SHP77 treated with DMSO at 0.1 percent for 48 hours (cell line): ENCODE measurements at places on chromosomes 11 and 22.

- no peak for DNase-seq
Measured at GRCh38 chr11:115097796-115098408, 406.3 kb downstream of the CADM1 start.

GRCh38 chr11:66950112-66950535 is 8.1 kb downstream of the PC start:
- DNase-seq = peak; percentile 95

GRCh38 chr11:128238521-128239265 is 348.7 kb downstream of the ETS1 start:
- no peak for DNase-seq

DNA sequence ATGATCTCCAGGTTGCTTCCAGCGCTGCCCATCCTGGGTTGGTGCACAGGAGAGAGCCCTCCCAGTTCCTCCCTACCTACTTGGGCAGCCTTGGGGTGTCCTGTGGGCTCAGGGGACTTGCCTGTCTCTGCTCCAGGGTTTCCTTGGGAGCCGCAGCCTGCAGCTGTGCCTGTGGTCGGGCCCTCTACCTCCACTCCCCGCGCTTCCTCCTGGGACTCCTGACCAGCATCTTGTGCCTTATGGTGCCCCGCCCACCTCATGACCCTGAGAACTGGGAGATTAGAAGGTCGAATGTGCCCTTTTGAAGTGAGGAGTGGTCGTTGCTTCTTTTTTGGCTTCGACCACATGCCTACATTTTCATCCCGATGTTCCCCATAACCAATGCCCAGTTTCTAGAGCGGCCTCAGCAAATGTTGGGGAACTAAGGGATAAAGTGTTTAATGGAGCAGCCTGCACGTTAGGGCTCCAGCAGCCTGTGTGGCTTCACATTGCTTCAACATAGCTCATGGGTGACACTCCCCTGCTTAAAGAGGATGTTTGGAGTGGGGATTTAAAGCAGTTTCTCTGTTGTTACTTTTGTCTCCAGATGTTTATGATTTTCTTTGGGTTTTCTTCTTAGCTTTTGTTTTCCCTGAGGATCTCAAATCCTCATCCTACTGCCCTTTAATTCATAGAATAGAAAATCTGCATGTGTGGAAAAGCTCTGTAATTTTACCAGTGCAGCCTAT is 248.8 kb downstream of the TBC1D22A start:
- DNase-seq = no peak

- DNase-seq = no peak
Measured at GRCh38 chr11:44853666-44854065, 97.0 kb downstream of the TP53I11 start.

- no peak for DNase-seq
Measured at GRCh38 chr22:27244328-27244727, 557.2 kb downstream of the MN1 start.

GRCh38 chr11:131186629-131187101 is 183.8 kb upstream of the NTM start:
- DNase-seq = no peak

- no peak for DNase-seq
Measured at GRCh38 chr11:534396-535209, 773 bp downstream of the HRAS start.

GRCh38 chr11:117480221-117480620 is 152.6 kb downstream of the CEP164 start:
- DNase-seq = no peak

GRCh38 chr22:23113067-23113846 is 28.5 kb downstream of the RSPH14 start:
- peak; percentile 85 for DNase-seq

GRCh38 chr11:90171359-90171758 is 36.9 kb downstream of the NAALAD2 start:
- no peak for DNase-seq

DNA sequence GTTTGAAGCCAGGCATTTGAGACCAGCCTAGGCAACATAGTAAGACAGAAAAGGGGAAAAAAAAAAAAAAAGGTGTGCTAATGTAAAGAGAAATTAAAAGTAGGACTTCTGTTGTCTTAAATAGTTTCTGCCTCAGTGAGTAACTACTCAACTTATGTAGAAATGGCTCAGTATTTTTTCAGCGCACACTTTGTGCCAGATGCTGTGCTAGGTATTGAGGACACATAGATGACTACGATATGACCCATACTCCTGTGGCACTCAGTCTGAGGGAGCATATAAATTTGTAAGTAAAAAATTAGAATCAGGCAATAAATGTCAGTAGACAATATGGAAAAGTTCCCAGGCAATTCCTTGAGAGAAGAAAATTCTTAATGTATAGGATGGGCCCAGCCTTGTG is 93.9 kb downstream of the YAP1 start:
- no peak for DNase-seq

- DNase-seq = no peak
Measured at GRCh38 chr11:57156928-57157327, 24.8 kb upstream of the LRRC55 start.

DNA sequence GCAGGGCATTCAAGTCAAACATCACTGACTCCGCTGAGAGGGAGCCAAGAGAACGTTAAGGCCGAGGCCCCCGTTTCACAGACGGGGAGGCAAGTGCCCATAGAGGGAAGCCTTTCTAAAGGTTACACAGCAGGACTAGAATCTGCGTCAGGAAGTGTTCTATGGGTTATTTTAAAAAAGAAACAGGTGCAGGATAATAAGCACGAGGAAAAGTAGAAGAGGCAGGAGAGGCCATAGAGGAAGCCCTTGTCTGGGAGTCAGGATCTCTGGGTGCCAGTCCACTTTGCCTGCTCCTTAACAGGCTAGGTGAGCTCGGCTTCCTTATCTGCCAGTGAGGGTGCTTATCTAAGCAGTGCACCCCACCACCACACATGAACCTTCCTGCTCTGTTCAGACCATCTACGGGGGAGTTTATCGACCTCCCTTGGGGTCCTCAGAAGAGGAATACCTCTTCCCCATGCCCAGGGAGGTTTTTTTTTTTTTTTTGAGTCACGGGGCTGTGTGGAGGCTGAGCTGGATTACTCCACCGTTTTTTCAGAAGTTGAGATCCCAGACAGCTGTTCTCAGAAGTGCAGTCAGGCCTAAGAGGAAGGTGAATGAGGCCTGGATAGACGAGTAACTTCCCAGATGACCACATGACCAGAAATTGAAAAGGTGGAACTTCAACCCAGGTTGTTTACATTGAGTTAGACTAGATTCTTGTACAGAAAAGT is 1.2 kb upstream of the FCHSD2 start:
- DNase-seq = peak; percentile 68

- no peak for DNase-seq
Measured at GRCh38 chr11:16474659-16475058, 118.3 kb upstream of the SOX6 start.

DNA sequence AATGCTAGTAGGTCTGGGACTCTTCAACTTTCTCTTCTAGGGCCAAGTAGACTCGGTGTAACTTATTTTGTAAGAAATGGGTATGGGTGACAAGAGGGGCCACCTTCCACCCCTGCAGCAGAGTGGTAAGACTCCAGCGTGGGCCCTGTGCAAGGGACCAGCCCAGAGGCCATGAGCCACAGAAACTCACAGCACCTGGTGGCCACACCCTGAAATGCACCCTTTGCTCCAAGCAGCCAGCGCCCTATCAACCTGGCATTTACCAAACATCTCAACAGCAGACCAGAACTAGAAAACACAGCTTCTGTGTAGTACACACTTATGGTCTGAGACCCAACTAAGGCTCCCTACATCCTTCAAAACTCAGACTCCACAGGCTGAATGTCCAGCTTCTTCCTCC is 5.7 kb downstream of the CDCA5 start:
- DNase-seq = no peak

GRCh38 chr22:19525116-19525660 is 978 bp upstream of the CLDN5 start:
- no peak for DNase-seq

DNA sequence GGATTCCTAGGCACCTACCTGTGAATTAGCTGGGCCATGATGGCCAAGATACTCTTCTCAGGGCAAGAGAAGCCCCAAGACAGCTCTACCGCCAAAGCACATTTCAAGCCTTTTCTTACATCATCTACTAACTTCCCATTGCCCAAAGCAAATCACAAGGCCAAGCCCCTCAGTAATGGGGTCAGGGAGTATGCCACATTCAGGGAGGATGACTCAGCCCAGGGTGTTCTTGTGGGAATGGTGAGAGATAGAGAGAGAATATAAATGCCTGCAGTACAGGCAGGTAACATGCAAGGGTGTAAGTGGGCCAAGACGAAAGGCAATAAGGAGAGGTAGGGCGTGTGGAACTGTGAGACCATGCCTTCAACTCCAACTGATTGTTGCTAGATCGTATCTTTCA is 162.5 kb upstream of the ISX start:
- DNase-seq = no peak

- DNase-seq = no peak
Measured at GRCh38 chr11:3894128-3894731, 38.8 kb downstream of the STIM1 start.

DNA sequence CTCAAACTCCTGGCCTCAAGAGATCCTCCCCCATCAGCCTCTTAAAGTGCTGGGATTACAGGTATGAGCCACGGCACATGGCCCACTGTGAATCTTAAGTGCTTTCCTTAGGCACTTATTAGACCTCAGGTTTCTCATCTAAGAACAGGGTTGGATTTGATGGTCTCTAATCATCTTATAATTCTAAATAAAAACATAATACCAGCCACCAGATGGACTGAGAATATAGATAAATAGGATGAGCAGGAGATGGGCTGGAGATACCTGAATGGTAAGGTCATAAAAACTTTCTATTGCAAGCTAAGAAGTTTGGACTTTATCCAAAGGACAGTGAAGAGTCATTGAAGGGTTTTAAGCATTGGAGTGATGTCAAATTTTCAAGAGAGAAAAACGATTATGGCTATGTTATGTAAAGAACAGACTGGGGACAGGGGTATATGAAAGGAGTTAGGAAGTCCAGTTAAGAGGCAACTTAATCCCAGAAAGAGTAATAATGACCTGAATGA is 85.2 kb downstream of the RELT start:
- DNase-seq = no peak

DNA sequence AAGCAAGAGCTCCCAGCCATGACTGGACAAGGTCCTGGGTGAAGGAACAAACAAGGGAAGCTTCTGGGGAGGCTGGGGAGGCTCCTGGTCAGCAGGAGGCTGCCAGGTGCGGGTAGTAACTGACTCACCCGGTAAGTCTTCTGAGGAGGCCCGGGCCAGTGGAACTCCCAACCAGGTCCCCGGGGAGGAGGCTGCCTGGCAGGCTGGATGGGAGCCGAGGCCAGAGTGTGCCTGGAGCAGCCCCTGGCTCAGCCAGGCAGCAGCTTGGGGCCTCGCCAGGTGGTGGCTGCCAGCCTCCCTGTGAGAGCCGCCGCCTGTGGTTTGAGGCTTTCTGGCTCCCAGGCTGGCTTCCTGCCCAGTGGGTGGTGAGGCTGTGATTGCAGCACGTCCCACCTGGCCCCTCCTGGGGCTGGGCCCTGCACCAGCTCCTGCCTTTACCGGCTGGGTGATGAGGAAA is 46.2 kb downstream of the IGF2 start:
- peak; percentile 8 for DNase-seq

DNA sequence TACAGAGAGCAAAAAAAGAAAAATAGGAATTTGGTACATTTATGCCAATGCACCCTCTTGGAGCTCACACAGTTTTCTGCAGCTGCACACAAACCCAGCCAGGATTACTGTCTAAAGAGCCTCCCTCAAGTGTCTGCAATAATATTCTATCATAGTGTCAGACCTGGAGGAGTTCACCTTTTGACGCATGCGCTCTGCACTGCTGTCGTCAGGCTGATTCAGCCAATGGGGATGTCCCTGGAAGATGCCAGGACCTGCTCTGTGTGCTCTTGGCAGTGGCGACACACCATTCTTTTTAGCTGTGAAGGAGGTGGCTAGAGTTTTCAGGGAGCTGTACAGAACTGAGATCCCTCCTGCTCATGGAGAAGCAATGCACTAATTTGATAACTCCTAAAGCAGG is 249.0 kb upstream of the KIRREL3 start:
- DNase-seq = no peak

DNA sequence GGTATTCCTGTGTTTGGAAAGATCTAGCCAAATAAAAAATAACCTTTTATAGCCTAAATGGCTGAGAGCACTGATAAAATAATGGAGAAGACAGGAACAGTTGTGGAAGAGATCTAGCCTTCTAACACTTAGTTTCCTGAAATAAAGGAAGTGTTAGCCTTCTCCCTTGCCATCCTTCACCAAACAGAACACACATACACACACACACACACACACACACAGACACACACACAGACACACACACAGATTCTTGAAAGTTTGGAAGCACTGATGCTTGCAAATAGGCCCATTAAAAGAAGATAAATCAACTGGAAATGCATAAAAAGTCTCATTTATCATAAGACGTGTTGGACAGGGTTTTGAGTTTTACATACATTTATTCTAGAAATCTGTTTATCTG is 37.5 kb downstream of the KIRREL3 start:
- no peak for DNase-seq

DNA sequence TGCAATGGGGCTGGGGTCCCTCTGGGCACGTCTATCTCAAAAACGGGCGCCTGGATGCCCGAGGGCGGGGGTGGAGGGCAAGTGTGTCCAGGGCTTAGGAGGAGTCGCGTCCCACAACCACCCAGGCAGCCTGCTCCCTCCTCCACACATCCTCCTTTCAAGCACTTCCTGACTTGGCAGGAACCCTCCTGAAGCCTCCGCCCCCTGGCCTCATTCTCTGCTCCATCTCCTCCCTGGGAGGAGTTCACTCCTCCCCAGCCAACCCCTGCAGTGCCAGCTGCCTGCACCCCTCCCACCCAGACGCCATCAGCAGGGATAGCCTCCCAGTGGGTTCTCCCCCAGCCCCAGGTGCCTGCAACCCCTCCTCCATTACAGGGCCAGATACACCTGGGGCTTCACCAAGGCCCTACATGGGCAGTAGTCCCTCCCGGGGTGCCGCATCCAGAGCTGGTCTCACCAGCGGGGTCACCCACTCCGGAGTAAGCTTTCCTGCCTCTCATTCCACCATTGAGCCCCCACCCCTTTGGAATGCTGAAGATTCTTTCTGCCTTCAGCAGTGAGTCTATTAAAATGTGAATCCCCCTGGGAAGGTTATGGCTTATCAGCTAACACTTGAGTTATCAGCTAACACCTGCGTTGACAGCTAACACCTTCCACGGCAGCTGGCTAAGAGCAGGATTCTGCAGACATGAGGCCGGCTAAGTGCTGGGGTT is 24.4 kb downstream of the RTN4R start:
- DNase-seq = no peak

GRCh38 chr11:94787801-94788200 is 19.6 kb downstream of the AMOTL1 start:
- no peak for DNase-seq

- DNase-seq = peak; percentile 35
Measured at GRCh38 chr22:41822317-41823057, 10.4 kb upstream of the SREBF2 start.

GRCh38 chr11:113407163-113407562 is 19.6 kb downstream of the ANKK1 start:
- no peak for DNase-seq

DNA sequence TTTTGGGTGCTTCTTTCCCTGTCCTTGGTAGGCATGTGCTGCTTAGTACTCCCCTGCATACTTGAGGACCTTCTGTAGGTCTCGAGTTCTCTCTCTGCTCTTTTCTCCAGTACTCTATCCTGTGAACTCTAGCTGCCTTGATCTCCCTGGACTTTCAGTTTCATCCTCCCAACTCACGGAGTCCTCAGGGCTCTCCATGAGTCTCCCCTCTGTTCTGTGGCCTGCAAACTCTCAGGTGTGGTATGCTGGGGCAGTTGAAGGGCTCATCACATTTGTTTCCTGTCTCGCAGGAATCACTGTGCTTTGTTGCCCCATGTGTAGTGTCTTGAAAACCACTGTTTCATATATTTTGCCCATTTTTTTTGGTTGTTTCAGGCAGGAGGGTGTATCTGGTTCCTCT is 3.3 kb upstream of the PACS1 start:
- no peak for DNase-seq

- DNase-seq = no peak
Measured at GRCh38 chr11:117223741-117224689, 7.9 kb downstream of the PCSK7 start.
